ENCODE measurements at places on chromosomes 1 and 21. TPM values are rescaled to one million over a fixed set of nuclear protein-coding genes. Genes with fewer than 3 reads are reported as not detected.
A peak's percentile ranks its signal among the peaks of the same experiment; 100 is the strongest.

DNA sequence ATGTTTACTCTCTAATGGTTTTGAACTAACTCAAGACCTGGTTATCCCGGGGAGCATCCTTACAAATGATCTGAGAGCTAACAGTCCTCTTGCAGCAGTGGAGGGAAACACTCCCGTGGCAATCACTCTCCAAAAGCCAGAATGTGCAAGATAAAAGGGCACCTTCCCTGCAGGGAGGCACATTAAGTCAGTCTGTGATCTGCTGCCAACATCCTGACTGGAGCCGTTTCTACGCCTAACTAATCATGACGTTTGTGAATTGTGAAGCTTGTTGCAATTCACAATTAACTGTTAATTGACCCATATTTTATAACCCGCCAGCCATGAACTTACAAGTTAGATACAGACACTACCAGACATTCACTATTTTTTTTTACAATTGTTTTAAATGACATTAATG lies 52.1 kb upstream of the LGALS8 start:
- no peak for DNase-seq

The NEK7 gene
- total RNA-seq, result 50.8 TPM

DNA sequence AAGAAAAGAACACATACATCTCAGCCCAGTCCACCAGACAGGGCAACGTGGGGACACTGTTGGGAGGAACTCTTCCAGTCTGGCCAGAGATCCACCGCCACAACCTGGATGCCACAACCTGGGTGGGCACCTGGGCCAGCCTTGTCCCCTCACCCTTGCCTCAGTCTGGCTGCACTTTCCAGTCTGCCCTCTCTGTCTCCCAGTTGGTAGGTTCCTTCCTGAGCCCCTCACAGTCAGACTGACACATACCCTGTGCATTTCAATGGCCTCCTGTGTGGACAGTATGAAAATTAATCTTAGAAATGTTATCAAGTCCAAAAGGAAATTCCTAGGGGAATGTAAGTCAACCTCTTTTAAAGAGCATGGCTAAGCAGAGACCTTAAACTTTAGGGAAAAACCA lies 49.5 kb downstream of the DDX20 start:
- DNase-seq, result no peak

- no peak for DNase-seq
These were observed 22.1 kb downstream of the SLC35D1 start for GRCh38 chr1:67031859-67032247.

DNA sequence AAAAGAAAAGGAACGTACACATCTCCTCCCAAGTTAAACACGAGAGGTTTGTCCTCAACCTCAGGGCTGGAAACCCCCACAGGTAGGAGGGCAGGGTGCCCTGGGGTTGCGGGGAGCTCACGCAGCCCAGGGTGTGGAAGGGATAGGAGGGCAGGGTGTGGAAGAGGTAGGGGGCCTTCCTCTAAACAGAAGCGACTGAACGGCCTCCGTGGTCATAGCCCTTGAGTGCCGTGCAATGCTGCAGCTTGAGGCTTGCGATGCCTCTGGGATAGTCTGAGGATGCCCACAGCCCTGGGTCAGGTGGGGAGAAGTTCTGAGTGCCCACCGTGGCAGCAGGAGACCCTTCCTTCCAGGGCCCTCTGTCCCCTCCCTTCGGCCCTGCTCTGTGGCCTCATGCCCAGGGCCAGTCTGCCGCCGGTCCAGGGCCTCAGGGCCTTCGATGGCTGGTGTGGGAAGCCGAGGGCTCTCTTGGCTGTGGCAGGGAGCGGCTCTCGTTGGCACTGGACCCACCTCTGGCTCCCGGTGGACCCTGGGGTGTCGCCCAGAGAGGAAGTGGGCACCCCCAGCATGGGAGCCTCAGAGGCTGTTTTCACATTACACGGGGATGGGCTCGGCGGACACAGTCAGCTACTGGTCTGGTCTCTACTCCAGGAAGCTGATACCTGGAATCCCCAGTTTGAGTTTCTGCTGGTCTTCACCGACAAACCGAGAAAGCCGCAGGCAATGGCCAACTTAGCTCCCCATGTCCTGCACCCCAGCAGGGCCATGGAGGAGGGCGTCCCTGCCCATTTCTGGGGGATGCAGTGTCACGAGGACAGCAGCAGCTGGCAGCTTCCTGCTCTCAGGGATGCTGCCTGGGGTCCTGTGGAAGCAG lies 6.4 kb upstream of the CDK11B start:
- no peak for DNase-seq

DNA sequence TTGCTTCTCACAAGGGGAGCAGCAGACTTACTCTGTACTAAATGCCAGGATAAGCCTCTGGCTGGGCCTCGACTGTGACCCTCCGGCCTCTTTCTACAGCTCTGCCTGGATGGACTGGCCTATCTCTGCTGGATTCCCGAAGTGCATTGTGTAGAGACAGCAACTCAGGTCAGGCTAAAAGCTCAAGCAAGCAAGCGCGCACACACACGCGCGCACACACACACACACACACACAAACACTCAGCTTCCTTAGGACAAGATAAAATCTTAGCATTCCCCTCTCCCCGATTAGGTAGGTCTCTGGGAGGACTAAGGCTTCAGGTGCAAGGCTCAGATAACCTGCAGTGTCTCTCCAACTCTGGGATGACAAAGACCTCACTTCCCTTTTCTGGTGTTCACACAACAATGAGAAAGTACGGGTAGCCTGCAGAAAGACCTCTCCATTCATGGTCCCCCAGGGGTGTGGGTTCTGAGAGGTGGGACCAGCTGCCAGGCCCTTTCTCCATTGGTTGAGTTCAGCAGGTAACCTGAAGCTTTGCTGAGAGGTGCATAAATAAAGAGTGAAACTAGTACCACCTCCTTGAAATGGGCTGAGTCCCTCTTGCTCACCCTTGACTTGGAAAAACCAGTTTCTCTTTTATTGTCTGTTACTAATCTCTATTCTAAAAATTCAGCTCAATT lies 155.1 kb upstream of the CAMK1G start:
- DNase-seq, result no peak

DNA sequence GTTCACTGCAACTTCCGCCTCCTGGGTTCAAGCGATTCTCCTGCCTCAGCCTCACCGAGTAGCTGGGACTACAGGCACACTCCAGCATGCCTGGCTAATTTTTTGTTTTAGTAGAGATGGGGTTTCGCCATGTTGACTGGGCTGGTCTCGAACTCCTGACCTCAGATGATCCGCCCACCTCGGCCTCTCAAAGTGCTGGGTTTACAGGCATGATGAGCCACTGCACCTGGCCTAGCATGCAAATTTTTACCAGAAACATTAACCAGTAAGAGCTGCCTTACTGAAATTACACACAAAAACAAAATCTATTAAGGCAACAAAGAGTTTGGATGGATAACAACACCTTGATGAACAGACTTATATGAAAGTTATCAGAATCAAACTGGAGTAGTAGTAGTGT lies 12.1 kb downstream of the ZZZ3 start:
- DNase-seq, result no peak

The AMY1B gene
- total RNA-seq, result not detected

DNA sequence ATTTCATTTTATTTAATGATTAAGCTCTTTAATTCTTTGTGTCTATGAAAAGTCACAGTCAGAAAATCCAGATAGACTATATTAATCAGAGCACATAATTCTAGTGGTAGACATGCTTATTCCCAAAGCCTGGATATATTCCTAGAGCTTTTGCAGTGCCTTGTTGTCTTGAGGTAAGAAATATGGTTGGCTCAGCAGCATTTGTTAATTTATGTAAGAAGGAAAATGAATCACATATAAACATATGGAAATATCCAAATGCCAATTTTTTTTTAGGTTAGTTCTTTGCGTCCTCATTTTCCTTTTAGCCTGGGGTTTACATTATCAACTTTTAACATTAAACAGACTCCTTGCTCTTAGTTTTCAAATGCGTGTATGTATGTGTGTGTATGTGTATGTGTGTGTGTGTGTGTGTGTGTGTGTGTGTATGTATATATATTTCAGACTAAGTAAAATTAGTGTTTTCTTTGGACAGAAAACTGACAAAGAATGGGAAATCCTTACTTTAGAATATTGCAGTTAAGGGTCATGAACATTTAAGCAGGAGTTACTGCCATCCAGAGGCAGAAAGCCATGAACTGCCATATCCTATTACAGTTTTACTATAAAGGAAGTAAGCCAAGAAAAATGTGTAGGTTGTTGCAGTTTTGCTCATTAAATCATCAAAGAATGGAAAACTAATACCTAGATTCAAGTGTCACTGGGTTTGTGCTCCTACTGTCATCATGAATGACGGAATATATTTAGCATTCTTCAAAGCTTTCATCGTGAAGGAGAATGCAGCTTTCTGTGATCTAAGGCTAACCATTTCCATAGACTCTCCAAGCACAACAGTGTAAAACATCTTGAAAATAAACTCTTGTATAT lies 477.1 kb upstream of the NR5A2 start:
- DNase-seq, result peak; percentile 4

GRCh38 chr1:14615549-14616218 lies 17.2 kb downstream of the KAZN start:
- DNase-seq, result no peak

DNA sequence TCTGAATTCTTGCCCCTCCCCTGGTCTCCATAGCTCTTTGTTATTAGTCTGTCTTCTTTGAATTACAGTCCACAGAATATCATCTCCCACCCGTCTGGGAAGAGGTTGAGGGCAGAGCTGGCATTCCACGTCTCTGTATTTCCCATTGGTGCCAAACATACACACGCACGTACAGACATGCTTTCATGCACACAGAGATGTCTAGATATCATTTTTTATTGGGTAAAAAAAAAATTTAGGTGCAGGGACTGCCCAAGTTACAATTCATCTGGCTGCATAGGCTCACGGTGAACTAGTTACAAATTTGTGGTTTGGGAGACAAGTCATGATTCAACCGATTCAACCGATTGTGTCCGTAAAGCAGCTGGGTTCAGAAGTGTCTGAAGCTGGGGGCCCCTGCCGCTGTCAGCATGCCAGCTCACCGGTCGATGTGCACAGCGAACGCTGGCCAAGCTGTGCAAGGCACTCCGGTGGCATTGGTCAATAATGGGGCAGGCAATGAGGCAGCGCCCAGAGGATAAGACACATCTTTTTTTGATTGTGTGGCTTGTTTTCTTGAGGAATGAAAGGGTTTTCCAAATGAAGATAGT lies 73.7 kb downstream of the KCNN3 start:
- DNase-seq, result no peak

DNA sequence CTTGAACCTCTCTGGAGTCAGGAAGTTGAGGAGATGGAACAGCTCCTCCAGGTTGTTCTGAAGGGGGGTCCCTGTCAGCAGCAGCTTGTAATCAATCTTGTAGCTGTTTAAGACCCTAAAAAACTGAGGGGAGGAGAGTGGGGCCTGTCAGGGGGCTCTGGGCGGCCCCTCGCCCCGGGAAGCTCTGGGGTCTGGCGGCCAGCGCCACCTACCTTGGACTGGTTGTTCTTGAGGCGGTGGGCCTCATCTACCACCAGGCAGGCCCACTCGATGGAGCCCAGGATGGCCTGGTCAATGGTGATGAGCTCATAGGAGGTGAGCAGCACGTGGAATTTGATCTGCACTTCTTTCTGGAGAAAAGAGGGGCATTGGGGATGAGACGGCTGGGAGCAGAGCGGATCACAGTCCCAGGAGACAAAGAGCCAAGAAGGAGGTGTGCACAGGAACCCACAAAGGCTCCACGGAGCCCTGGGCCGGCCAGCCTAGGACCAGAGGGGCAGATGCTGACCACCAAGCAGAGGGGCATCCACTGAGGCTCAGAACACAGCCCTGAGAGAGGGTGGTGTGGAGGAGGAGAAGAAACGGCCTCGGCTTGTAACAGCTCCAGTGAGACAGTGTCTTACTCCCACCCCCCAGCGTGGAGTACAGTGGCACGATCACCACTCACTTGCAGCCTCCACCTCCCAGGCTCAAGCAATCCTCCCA lies 43.5 kb downstream of the CHD5 start:
- no peak for DNase-seq

GRCh38 chr21:42316891-42317290 lies 1.7 kb upstream of the TFF3 start:
- DNase-seq, result no peak

DNA sequence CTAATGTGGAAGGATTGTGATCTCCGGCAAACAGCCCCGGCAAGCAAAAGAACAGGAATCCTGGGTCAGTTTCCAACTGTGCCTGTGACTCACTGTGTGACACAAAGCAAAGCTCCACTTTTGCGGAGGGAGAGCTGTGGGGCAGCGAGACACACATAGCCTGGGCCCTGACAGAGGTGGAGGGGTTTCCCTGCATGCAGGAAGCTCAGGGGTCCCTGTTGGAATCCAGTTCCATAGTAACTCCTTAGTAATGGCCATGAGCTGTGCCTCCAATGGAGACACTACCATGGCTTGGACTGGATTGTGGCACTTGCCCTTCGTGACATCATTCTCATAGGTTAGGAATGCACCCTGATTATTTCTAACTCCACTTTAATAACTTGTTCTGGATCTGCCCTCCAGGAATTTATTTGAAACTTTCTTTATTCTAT lies 47.0 kb upstream of the ATF3 start:
- peak; percentile 39 for DNase-seq

The BARHL2 gene
- not detected for total RNA-seq

DNA sequence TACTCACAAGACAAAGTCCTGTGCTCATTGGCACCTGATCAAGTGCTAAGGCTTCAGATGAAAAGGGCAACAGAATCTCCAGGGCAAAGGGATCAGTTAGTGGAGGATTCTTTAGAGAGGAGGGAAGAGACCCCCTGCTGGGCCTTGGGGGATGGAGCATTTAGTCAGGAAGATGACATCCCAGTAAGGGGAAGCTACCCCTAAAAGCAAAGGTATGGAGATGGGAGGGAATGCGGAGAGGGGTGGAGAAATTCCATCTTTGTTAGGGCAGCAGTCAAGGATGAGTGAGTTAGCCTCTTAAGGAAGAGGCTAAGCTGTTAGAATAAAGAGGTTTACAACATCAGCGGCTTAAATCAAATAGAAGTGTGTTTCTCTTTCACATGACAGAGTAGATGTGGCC lies 67.4 kb downstream of the ST6GALNAC3 start:
- no peak for DNase-seq

DNA sequence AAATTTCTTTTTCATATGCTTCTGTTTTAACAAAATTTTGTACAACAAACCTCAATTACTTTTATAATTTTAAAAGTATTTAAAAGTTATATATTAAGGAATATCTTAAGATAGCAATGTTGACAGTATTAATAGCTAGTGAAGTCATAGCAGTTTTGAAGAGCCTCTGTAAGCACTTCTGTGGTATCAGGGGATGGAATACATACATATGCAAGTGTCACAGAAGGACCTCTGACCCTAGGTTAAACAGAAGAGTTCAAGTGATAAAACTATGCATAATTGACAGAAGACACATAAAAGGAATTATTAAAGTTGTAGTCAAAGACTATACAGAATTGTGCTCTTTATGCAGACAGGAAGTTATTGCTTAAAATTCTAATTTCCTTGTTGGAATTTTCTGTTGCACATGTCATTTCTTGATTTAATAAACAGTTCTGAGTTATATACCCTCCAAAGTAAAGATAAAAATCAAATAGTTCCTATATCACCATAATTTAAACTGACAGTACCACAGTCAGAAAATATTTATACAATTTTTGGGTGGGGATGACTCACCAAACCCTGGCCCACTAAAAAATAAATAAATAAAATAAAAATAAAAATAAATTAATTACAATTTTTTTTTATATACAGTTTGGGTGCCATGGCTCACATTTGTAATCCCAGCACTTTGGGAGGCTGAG lies 27.1 kb downstream of the IPP start:
- no peak for DNase-seq

The ZNF670 gene
- total RNA-seq, result 6.2 TPM

- no peak for DNase-seq
These were observed 40.9 kb downstream of the ALPL start for GRCh38 chr1:21550097-21550496.

All from dermis microvascular lymphatic vessel endothelial cell (primary cell).